Stimulated activated CD4-positive, alpha-beta T cell treated with anti-CD3 and anti-CD28 coated beads, TNF-alpha, amount 100 ng/mL, for 1 hour (primary cell): ENCODE measurements at places on chromosomes 3 and 15.

- no peak for DNase-seq
Measured at GRCh38 chr3:66400411-66401156, 100.2 kb downstream of the LRIG1 start.

- DNase-seq, result no peak
Measured at GRCh38 chr15:78540871-78541743, 863 bp downstream of the PSMA4 start.

DNA sequence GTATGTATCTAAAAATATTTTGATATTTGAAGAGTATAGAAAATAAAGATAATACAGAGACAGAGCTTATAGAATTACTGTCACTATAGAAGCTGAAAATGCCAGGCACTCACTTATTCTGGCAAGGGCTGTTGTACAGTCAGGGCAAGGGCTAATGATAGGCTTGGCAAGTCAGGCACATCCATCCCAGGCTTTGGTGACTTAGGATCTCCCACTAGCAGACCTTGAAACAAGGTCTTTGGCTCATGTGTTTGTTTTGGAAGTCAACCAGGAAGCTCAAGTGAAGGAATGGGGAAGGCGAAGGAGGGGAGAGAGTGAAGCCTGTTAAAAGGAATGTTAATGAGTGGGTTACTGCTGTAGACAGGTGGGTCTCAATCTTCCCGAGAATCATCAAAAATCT, 199.1 kb upstream of the SUCLG2 start:
- DNase-seq, result no peak

GRCh38 chr15:51493892-51494291, 128.7 kb downstream of the DMXL2 start:
- DNase-seq, result no peak

DNA sequence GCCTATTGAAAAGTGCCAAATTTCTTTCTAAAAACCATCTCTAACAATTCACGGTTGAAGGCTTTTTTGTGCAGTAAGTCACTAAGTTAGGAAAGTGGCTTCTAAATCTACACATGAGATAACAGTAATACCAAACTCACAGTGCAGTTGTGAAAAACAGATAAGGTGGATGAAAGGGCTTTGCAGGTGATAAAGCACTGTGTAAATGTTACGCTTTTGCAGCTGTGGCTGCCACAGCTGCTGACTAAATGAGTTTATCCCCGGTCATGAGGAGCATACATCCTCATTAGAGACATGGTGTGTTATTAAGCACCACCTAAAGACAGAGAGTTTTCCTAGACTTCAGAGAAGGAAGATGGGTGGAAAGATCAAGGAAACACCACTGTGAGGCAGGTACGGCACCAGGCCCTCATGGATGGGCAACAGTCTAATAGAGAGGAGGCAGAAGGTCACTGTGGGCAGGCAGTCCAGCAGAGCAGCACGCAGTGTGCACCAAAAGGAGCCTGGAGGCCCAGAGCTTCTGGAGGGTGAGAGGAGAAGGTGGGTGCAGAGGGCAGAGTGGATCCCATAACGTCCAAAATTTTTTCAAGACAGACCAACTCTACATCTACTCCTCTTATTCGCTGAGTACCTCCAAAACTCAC, 68.5 kb downstream of the FMN1 start:
- DNase-seq, result no peak
